ENCODE measurements at places on chromosomes 5 and 9. TPM values are rescaled to one million over a fixed set of nuclear protein-coding genes. Genes with fewer than 3 reads are reported as not detected.

Gene EIF4E1B
- total RNA-seq = not detected

Gene CNTFR
- 0.86 TPM for total RNA-seq

Gene TAF11L10
- total RNA-seq = not detected

Gene DMXL1
- 10.8 TPM for total RNA-seq

Gene ACTBL2
- total RNA-seq = 3.2 TPM

Gene DMRT2
- total RNA-seq = not detected

Gene SH3TC2
- 1.2 TPM for total RNA-seq

Gene INSYN2B
- 12.1 TPM for total RNA-seq

Gene CAVIN4
- not detected for total RNA-seq

Gene ZNF462
- 6.1 TPM for total RNA-seq

Gene ALG2
- total RNA-seq = 39.9 TPM

Gene CBY3
- not detected for total RNA-seq

Gene CCDC192
- total RNA-seq = not detected

Gene FAM78A
- total RNA-seq = 0.29 TPM

Gene RC3H2
- total RNA-seq = 18.1 TPM

Gene GZMA
- not detected for total RNA-seq

Gene ZBED3
- total RNA-seq = 1.4 TPM

Gene UGT3A1
- total RNA-seq = not detected

Gene PKD2L2
- total RNA-seq = not detected

Gene SUSD3
- 55.5 TPM for total RNA-seq

Gene PPIC
- total RNA-seq = 37.5 TPM

Gene NUTM2G
- total RNA-seq = not detected

Gene PCDHGA1
- total RNA-seq = not detected

Gene GPR151
- not detected for total RNA-seq

Gene NRARP
- not detected for total RNA-seq

Gene RANBP3L
- not detected for total RNA-seq

Gene PCDHGA10
- 4.6 TPM for total RNA-seq

Gene SNCB
- total RNA-seq = not detected

Gene TXNDC8
- total RNA-seq = not detected

Gene ANKRD31
- total RNA-seq = not detected

Gene HDHD3
- 8.9 TPM for total RNA-seq

Gene PCDHA6
- under 0.01 TPM for total RNA-seq

Gene BTNL8
- not detected for total RNA-seq

Gene HTR4
- not detected for total RNA-seq

Gene SV2C
- total RNA-seq = not detected

Gene UBAP1
- 42.7 TPM for total RNA-seq
